ENCODE measurements at places on chromosomes 12 and 14.

- no peak for ATAC-seq
Observed at GRCh38 chr12:83198291-83199015, 511.7 kb downstream of the TMTC2 start.

GRCh38 chr14:72945356-72946027 is 19.2 kb downstream of the DCAF4 start:
- no peak for ATAC-seq

DNA sequence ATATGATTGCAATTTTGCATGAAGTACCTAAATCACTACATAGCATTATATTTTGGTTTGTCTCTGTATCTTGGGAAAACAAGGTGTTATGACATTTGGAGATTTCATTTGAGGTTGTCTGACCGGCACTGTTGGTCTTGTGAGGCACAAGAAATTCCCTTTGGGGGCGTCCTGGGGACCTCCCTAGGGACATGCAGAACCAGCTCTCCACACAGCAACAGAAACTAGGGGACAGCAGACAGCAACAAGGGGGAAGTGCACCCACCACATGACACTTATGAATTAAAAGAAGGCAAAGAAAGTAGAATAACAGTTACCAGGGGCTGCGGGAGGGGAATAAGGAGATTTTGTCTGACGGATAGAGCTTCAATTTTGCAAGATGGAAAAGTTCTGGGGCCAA is 14.4 kb downstream of the DDX54 start:
- ATAC-seq: no peak

GRCh38 chr14:68131907-68132306 is 312.3 kb downstream of the RAD51B start:
- no peak for ATAC-seq

GRCh38 chr14:61051051-61051450 is 70.0 kb downstream of the SLC38A6 start:
- no peak for ATAC-seq

GRCh38 chr14:104874571-104875411 is 9.7 kb downstream of the CEP170B start:
- ATAC-seq: no peak

GRCh38 chr12:62272936-62273552 is 12.8 kb downstream of the USP15 start:
- ATAC-seq: no peak

DNA sequence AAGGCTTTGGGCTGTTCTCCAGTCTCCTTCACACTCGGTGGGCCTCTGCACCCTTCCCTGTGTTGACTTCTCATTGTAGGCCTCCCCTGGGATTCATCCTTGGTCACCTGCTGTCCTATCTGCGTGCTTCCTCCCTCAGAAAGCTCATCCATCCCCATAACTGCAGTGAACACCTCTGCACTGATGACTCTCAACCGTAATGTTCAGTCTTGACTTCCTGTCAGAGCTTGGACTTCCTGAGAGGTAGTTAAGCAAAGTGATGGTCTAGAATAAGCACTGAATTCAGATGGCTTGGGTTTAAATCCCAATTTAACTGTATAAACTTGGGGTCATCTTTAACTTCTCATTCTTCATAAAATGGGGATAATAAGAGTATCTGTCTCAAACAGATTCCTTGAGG is 13.6 kb upstream of the MDM1 start:
- no peak for ATAC-seq

GRCh38 chr14:106209755-106210154 is 683.4 kb downstream of the TMEM121 start:
- ATAC-seq: no peak

GRCh38 chr14:34937442-34937841 is 45.4 kb upstream of the SRP54 start:
- ATAC-seq: no peak

DNA sequence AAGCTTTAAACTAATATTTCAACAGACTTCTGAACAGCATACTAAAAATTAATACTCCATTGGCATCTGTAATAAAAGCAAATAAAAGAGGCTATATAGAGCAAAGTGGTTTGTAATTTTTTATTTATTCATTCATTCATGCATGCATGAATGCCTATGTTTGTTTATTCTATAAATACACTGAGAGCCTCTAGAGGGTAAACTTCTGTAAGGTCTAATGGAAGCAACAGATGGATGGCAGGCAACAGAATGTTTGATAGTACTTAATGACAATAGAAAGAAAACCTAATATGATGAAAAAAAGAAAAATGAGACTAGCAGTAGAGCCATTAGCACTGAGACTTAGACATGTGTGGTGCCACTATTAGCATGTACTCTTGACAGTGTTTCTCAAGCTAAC is 253.1 kb downstream of the CCDC91 start:
- no peak for ATAC-seq

DNA sequence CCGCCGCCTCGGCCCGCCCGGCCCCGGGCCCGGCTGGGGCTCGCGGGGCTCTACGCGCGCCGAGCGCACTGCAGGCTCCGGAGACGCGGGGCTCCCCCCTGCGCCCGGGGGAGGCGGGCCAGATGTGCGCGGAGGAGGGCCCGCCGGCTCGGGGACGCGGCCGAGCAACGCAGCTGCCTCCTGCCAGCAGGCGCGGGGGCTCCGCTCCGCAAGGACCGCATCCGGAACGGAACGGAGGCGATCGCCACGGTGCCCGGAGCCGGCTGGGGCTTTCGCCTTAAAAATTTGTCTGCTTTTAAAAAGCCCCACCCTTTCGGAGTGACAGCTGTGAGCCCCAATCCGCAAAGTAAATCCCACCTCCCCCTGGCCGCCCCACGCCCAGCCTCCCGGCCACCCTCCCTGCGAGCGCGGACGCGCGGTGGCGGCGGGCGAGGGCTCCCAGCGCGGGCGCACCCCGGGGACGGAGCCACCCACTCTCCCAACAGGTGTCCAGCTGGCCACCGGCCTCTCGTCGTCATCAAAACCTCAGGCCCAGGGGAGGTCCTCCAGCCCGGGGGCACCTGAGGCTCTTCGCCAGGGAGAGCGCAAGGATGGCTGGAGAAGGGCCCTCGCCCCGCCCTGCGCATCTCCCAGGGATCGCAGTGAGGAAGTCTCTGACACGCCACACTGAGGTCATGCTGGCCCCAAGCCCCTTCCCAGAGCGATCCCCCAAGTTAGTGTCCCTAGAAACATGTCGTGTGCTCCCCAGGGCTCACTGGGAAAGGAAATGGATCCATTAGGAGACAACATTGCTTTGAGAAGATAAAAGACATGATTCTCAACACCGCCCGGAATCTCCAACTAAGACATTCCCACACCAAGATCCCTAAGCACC is at the start of gene TMEM132D:
Gene TMEM132D, minus strand, starts transcription at position 70 of the 874 bp plus-strand sequence.
- ATAC-seq: no peak

GRCh38 chr12:93901739-93902138 is 224.6 kb downstream of the CRADD start:
- no peak for ATAC-seq

DNA sequence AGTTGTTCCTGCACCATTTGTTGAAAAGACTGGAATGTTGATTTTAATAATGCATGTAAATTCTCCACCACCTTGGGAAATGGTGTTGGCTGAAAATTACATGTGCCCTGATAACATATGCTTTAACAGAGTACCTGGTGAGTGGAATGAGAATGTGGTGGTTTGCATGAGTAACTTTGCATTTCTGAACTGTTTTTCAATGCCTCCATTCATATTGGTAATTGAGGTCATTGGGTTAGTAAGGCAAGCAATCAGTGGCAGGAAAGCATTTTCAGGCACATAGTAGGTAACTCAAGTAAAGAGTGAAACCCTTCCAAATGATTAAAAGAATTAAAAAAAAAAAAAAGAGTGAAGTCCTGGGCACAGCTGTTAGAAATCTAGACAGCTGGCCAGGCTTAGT is 32.2 kb upstream of the BICD1 start:
- ATAC-seq: no peak

- ATAC-seq: no peak
Observed at GRCh38 chr14:22220427-22220826, 368.6 kb downstream of the DAD1 start.

- ATAC-seq: no peak
Observed at GRCh38 chr14:84535976-84536375, 994.0 kb upstream of the FLRT2 start.

GRCh38 chr12:75792687-75793086 is 238.9 kb downstream of the PHLDA1 start:
- no peak for ATAC-seq

GRCh38 chr12:83700838-83701237 is 1014.1 kb downstream of the TMTC2 start:
- ATAC-seq: no peak

GRCh38 chr12:122523280-122523679 is 3.5 kb downstream of the RSRC2 start:
- no peak for ATAC-seq

DNA sequence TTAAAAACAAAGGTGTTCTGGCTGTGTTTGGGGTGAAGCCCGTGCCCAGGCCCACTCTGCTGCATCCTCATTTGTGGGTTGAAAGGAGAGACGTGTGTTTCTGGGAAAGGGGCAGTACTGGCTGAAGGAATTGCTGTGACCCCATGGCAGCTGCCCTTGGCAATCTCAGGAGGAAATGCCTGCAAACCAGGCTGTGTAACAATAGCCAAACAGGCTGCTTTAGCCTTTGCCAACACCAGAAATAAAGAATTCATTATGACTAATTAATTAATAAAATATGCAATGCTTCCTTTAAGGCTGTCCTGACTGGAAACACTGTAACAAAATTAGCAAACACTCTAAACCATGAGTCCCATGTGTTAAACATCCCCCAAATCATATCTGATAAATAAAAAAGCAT is 53.0 kb upstream of the KRR1 start:
- no peak for ATAC-seq

GRCh38 chr12:131204416-131205274 is 250.9 kb downstream of the ADGRD1 start:
- ATAC-seq: no peak

- ATAC-seq: no peak
Observed at GRCh38 chr14:33390335-33390734, 451.7 kb downstream of the NPAS3 start.

DNA sequence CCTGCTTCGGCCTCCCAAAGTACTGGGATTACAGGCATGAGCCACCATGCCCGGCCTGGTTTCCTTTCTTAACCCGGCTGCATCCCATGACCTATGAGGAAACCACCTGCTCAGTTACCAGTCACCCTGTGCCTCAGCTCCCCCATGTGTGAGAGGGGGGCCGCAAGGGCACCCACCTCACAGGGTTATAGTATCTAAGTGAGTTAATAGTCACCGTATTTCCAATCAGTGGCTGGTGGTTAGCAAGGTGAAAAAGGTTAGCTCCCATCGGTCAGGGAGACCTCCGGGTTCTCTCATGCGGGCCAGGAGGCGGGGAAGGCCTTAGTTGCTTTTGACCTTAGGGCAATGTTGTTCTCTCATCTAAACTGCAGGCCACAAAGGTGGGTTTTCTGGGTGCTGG is 6.7 kb downstream of the LRP1 start:
- ATAC-seq: no peak

DNA sequence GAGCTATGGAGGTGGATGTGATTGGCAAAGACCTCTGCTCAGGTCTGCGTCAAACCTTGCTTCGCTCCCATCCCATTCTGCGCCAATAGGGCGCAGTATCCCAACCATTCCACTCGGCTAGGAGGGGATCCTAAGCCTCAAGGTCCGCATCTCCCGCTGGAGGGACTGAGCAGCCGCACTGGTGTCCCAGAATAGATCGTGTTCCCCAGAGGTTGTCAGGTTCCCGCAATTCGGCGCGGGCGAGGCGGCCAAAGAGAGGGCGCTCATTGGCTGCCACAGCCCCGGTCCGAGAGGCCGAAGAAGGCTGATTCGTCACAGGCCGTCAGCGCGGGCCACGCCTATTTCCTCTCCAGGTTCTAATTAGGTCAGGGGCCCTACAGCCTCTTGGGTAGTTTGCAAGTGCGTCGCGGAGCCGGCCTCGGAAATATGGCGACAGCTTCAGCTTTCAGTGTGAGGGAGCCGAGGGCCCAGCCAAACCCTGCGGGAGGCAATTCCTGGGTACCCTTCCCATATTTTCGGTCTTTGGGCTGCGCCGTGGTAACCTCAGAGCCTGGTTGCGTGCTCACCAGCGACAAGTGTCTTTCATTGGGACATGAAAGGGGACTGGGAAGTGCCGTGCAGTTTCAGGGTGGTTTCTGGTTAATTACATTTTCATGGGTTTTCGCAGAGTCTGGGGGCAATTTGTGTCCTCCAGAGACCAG is 5.0 kb downstream of the OR10AD1 start:
- peak; percentile 99 for ATAC-seq

- peak; percentile 36 for ATAC-seq
Observed at GRCh38 chr12:92898755-92899154, 30.3 kb downstream of the EEA1 start.

GRCh38 chr12:127175361-127175760 is 1091.6 kb upstream of the TMEM132C start:
- no peak for ATAC-seq

DNA sequence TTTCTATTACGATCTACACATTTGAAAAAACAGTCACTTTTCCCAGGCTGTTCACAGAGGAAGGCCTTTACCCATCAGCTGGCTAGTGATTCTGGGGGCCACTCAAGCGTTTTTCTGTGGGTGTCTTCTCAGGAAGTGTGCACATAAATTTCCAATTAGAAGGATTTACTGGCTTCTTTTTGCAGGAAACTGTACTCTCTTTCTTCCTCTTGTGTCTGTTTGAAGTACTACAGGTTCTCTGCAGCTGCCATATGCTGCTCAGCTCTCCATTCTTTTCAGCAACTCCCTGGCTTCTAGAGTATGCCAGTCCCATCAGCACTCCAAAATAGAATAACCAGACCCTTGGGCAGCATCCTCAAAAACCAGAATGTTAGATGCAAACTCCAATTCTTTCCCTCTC is 110.4 kb upstream of the NAV3 start:
- no peak for ATAC-seq

GRCh38 chr14:61145903-61146481 is 135.1 kb downstream of the TMEM30B start:
- no peak for ATAC-seq

GRCh38 chr14:61710853-61711817 is 15.8 kb downstream of the HIF1A start:
- ATAC-seq: no peak

DNA sequence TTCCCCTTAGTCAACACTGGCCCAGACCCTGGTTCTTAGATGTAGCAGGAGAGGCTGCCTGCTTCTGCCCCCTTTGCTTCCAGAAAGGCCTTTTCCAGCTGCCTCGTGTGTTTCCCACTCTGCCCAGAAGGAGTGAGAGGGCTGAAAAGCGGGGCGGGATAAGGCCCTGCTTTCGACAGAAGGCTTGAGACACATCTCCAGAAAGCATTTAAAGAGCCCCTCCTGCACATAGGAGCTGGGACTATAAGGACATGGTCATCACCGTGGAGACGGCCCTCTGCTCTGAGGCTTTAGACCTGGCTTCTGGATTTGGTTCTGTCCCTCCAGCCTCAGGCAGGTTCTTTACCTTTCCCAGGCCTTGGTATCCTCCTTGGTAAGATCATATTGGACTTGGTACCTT is 11.9 kb downstream of the CALM1 start:
- ATAC-seq: no peak

All from activated CD4-positive, CD25-positive, alpha-beta regulatory T cell treated with anti-CD3 and anti-CD28 coated beads, Interleukin-2, amount 50 U/mL, for 24 hours (primary cell).